ENCODE measurements at places on chromosomes 3 and 15.

DNA sequence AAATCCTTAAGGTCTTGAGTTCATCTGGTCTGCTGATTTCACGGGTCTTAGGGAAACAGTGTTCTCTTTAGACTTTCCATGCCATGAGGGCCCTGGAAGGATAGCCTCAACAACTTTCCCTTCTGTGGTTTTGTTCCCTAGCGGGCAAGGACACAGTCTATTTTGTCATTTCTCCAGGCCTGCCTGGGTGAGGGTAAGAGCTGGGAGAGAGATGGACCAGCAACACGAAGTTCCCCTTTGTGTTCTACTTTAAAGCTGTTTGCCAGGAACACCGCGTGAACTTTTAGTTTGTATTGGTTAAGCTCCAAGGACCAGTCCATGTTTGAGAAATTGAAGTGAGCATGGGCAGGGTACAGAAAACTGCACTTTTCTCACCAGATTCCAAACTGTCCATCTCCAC lies 20.9 kb downstream of the ST3GAL6 start:
- DNase-seq = no peak

DNA sequence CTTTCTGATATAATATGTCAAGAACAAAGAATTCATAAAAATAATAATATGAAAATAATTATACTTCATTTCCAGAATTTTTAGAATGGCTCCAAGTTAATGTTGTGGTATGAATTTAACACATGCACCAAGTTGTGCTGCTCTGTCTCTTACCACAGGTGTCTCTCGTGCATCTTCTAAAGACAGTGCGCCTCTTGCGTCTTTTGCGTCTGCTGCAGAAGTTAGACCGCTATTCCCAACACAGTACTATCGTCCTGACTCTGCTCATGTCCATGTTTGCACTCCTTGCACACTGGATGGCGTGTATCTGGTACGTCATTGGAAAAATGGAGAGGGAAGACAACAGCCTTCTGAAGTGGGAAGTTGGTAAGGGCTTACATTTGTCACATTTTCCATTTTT lies 246.6 kb downstream of the KCNH8 start:
- no peak for DNase-seq

GRCh38 chr3:32500880-32501782 lies 1.5 kb downstream of the CMTM6 start:
- peak; percentile 53 for DNase-seq

DNA sequence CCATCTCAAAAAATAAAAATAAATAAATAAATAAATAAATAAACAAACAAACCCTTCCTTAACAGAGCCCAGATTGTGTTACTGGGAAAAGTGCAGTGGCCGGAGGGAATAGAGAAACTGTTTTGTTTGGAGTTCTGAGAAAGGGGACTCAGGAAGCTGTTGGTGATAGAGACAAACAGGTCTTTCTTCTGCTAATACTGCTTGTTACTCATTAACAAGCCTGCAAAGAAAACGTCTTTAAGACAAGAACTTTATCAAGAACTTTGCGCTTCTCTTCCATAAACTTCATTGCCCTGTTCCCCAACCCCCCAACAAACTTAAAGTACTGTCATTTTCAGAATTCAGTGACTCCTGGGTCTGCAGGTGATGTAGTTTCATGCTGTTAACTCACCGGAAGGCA lies 68.8 kb upstream of the GSK3B start:
- no peak for DNase-seq

- DNase-seq = no peak
Measured at GRCh38 chr3:41224120-41224806, 25.0 kb downstream of the CTNNB1 start.

DNA sequence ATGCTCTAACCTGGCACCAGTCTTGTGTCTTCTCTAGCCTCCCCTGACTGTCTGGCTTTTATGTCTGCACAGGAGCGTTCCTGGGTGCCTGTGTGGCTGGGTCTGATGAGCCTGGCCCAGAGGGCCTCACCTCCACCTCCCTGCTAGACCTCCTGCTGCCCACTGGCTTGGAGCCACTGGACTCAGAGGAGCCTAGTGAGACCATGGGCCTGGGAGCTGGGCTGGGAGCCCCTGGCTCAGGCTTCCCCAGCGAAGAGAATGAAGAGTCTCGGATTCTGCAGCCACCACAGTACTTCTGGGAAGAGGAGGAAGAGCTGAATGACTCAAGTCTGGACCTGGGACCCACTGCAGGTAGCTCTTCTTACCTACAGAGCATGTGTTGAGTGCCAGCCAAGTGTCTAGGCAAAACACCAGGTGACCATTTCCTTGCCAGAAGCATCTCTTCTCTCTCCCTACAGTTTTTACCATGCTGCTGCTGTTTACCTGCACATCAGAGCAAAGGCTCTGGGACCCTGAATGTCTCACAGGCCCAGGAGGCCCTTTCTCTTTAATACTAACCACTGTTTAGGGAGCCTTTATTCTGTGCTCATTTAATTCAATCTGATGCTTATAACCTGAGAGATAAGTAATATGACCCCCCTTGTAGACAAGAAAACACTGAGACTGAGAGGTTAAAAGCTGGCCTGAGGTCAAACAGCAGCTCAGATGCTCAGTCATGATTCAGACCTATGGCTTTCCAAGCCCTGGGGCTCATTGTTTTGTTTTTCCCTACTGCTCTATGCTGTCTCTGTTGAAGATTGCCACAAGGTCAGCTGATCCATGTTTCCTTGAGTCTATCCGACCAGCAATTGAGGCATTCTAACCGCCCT lies 10.4 kb downstream of the PODXL2 start:
- DNase-seq = no peak

DNA sequence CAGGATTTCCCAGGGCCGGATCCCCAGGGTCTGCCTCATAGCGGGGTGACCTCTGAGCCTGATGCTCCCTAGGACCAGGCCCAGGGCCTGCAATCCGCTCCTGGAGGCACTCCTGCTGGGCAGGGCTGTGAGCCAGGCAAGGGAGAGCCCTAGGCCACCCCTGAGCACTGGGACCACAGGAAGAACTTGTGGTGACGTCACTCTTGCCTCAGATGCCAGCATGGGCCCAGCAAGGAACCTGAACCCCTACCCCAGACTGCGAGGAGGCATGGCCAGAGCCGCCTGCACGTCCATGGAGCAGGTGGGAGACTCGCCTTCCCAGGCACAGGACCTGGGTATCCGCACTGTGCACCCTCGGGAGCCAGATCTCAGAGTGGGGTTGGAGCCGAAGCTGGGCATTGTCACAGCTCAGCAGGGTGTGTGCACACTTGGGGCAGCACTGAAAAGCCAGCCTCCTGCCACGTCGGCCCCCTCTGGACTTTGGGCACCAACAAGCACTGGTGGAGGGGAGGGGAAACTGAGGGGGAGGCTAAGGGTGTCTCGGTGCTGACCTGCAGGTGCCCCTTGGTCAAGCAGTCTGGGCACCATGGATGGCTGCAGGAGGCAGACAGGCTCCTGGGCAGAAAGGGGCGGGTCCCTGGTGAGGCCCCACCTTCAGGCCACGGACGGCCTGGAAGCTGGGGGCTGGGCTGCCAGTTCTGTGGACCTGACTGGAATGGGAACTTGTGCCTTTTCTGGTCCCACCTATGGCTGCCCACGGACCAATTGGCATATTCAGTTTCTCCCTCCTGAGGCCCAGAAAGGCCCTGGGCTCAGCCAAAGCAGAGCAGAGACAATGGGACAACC lies 49.3 kb downstream of the SLC6A20 start:
- DNase-seq = no peak

DNA sequence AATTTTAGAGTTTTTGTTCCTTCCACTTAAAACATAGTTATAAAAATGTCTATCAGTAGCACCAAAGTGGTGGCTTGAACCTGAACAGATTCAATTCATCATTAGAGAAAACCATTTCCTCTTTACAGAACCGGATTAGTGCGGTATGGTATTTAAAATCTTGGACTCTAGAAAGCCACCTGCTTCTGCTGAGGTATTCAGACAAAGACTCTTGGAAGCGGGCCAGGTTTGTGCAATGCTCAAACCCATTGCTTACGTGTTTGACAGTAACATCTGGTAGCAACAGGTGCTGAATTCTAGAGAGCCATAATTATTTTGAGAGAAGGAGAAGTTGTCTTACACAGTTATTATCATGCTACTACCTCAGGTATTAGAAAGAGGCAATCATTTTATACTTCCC lies 290.5 kb downstream of the NAALADL2 start:
- no peak for DNase-seq

- DNase-seq = no peak
Measured at GRCh38 chr3:60775985-60776384, 475.3 kb downstream of the FHIT start.

DNA sequence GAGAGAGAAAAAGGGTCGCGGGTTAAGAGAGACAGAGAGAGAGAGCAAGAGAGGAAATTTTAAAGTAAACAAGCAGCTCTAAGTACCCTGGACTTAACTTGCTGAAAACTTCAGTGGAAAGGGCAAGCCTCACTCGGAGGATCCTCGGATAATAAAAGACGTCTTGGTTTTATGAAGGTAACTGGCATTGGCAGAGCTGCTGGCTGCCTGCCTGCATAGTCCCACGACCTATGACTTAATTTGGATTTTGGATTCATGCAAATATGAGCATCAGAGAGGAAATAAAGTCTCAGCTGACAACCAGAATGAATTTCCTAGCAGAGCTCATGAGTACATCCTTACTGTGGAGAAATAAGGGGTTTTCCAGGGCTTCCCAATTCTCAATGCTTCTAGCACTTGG lies 95.1 kb upstream of the PDZRN3 start:
- peak; percentile 46 for DNase-seq

DNA sequence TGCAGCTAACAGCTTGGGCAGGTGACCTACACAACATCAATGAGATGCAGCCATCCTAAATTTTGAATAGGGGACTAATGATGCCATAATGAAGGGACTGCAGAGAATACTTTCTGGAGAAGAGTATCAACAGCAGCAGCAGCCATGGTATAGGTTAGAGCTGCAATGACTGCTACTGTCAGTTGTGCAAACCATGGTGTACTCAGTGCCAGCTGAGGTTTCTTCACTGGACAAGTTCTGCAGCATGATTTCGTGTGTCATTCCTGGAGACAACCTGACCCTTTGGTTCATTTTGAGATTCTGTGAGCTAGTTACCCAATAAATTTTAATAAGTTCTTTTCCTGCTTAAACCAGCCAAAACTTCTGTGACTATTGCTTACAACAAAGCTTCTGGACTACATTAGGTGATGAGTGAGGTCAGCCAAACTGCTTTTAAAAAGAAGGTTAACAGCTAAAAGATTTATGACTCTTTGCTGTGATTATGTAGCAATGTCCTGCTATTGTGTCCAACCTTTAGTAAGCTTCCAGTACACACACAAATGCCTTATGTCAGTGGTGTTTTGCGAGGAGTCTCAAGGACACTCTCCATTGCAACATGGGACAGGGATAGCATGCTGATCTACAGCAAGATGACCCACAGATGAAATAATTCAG lies 4.8 kb upstream of the DAZL start:
- no peak for DNase-seq

- no peak for DNase-seq
Measured at GRCh38 chr3:143266511-143266910, 146.9 kb downstream of the CHST2 start.

GRCh38 chr3:179181993-179182551 lies 33.9 kb downstream of the PIK3CA start:
- DNase-seq = no peak

DNA sequence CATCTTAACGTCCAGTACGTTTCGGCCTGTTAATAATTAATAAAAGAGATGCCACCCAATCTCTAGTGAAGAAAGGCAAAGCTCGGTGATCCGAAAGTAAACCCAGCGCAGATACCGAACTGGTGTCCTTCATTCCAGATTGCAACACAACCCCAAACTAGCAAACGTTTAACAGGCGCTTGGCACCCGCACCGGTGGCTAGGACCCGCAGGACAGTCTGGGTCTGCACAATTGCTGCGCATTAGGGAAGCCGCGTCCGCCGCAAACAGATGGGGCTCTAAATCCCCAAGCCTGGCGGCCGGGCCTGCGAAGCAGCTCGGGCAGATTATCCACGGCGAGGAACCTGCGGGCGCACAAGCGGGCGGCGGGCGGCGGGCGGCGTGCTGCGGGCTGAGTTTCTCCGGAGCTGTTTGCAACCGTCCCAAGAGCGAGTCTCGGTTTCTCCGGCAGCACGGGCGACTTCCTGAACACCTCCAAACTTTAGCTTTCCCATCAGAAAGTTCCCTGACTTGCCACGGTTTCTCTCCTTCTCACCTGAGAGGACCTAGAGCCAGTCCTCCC lies 112.1 kb upstream of the ICE2 start:
- peak; percentile 63 for DNase-seq

DNA sequence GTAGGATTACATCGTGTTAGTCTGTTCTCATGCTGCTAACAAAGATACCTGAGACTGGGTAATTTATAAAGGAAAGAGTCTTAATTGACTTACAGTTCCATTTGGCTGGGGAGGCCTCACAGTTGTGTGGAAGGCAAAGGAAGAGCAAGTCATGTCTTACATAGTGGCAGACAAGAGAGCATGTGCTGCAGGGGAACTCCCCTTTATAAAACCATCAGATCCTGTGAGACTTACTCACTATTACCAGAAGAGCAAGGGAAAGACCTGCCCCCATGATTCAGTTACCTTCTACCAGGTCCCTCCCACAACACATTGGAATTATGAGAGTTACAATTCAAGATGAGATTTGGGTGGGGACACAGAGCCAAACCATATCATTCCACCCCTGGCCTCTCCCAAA lies 3.4 kb downstream of the SLC25A26 start:
- no peak for DNase-seq
